B cell (primary cell): ENCODE measurements at places on chromosomes 5 and 9.
A peak's percentile ranks its signal among the peaks of the same experiment; 100 is the strongest.

- peak; percentile 77 for DNase-seq
Observed at GRCh38 chr9:132160802-132161742, 786 bp upstream of the NTNG2 start.

DNA sequence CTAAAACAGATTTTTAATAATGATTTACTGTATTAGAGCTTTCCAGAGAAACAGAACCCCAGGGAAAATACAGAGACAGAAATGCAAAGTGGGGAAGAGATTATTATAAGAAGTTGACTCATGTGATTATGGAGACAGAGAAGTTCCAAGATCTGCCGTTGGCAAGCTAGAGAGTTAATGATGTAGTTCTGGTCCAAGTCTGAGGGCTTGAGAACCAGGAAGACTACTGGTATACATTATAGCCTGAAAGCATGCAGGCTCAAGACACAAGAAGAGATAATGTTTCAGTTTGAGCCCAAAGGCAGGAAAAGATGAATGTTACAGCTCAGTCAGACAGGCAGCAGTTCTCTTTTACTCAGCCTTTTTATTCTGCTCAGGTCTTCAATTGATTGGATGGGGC lies 98.8 kb upstream of the NFIL3 start:
- DNase-seq, result no peak

GRCh38 chr9:15244001-15244441 lies 63.0 kb downstream of the TTC39B start:
- no peak for DNase-seq

GRCh38 chr9:130409246-130409645 lies 35.5 kb upstream of the ASS1 start:
- no peak for DNase-seq

DNA sequence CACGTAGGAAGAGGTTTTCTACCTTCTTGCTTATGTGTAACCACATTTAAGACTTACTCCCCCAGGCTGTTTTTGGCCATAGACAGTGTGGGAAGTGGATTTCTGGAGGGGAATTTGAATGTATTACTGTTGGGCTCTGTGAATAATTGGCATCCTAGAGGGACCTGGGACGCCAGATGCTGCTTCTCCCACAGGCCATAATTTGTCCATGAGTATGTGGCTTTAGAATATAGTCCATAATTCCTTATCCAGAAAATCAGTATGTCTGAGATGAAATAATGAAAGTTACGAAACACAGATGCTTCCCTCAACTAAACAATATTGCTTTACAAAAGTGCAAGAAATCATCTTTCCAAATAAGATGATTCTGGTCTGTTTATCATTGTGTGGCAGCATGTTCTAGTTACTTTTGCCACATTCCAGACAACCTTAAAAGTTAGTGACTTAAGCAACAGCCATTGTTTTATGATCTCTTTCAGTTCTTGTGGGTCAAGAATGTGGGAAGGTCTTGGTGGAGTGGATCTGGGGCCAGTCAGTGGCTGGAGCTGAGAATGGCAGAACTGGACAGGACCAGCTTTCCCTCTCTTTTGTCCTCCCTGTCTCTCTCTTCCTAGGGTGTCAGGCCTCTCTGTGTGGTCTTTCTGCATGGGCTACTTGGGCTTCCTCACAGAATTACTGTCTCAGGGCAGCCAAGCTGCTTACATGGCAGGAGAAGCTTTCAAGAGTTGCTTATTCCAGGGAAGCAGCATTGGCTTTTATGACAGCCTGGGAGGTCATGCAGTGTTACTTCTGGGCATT lies 79.4 kb downstream of the FBXL7 start:
- no peak for DNase-seq

- DNase-seq, result no peak
Observed at GRCh38 chr5:77683171-77683732, 44.7 kb upstream of the OTP start.

DNA sequence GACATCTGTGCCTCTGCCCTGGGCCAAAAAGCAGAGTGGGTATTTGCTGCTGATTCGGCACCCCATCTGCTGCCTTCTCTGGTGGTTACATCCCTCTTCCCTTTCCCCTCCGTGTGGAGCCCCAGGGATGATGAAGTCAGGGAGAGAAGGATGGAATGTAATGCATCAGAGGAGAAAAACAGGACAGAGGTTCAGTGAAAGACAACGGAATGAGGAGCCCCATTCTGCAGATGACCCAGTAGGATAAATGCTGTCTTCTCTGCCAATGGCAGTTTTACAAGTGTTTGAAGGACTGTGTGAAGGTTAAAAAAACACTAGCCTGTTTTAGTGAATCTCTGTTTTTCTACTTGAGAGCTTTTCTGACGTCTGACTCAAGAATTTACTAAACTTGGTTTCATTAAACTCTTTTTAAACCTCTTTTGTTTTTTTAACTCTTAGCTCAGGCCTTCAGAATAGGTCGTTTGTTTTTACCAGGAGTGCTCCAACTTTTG lies 86.3 kb downstream of the NLN start:
- DNase-seq, result no peak

- DNase-seq, result no peak
Observed at GRCh38 chr5:77898385-77898784, 122.2 kb upstream of the TBCA start.

- DNase-seq, result no peak
Observed at GRCh38 chr9:26301046-26301445, 591.6 kb downstream of the CAAP1 start.

- DNase-seq, result peak; percentile 42
Observed at GRCh38 chr5:108003178-108003577, 332.4 kb upstream of the EFNA5 start.

- DNase-seq, result no peak
Observed at GRCh38 chr5:134406390-134406789, 5.3 kb downstream of the CDKN2AIPNL start.

- DNase-seq, result no peak
Observed at GRCh38 chr9:19649336-19650041, 139.3 kb downstream of the SLC24A2 start.

DNA sequence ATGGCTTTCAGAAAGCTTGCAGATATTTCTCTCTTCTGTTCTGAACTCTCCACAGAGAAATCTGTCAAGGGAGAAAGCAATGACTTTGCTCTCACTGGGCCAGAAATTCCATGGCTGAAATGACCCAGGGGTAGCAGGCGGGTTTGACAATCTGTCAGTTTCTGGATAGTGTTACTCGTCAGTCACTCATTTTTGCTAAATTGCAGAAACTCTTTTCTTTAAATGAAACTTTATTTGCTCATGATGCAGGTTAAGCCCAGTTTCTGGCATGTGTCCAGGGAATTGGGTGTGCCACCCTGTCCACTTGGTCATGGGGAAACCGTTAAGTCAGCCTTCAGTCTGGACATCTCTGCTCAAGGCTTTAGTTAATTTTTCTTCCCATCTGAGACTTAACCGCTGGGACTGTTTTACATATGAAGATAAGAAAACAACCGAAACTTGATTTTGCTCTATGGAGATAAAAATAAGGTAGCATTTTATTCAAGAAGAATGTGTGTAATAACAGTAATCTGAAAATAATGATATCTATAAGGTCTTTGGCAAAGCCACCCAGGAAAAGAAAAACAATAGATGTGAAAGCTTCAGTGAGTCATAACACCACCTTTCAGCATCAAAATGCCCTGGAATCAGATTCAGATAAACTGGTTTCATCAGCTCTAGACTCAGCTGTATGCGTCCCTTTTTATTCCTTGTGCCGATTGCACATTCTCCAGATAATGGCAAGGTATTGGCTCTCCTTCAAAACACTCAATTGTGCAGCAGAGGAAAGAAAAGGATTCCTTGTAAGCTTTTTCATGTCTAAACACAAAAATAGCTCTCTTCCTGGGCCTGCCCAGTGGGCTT lies 308.3 kb downstream of the ZSWIM6 start:
- no peak for DNase-seq

DNA sequence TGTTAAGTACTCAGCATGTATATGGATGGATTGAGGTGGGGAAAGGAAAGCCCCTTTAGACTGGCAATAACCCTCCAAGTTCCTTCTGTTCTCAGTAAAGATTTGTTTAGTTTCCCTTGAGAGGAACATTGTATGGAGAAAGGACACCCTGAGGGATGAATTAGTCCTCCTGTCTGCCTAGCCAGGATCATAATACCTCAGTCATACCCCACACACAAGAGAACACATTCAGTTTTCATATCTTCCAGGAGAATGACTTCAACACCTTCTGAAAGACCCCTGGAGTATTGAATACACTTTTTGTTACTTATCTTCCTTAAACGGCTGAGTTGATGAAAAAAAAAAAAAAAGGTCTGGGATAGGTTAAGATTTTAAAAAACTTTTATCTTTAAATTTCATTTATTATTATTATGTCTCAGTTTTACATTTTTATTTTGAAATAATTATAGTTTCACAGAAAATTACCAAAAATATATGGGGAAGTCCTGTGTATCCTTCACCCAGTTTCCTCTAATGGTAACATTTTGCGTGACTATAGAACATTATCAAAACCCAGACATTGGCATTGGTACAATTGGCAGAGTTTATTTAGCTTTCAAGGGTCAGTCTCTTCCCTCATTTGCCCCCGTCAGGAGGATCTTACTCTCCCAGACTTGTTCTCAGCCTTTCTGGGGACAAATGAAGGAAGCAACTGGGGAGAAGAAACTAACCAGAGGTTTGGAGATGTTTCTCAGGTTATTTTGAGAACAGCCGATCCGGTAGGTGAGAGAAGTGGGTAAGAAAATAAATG lies 88.0 kb downstream of the ACTBL2 start:
- DNase-seq, result no peak

DNA sequence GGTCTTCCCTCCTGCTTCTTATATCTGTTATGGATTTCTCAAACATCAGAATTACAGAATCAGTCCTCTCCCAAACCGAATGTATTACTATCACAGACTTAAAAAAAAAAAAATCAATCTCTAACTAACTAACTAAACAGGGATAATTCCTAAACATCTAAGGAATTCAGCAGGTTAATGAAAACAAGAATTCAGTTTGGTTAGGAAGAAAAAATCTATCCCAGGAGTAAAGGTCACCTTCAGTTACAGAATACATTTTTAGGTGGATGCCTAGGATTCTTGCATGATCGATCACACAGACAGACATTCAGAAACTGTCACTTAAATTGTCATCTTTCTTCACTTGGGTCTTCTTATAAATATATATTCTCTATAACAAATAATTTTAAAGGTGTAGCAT lies 11.5 kb downstream of the PTAR1 start:
- DNase-seq, result no peak

GRCh38 chr5:90994796-90995195 lies 388.3 kb downstream of the ARRDC3 start:
- no peak for DNase-seq
